NCI-H1417 (cell line): ENCODE measurements at places on chromosomes 7 and 10.

- DNase-seq: no peak
Observed at GRCh38 chr7:47556511-47557180, 25.3 kb downstream of the TNS3 start.

GRCh38 chr10:122019414-122019975 lies 30.5 kb downstream of the TACC2 start:
- peak; percentile 27 for DNase-seq

DNA sequence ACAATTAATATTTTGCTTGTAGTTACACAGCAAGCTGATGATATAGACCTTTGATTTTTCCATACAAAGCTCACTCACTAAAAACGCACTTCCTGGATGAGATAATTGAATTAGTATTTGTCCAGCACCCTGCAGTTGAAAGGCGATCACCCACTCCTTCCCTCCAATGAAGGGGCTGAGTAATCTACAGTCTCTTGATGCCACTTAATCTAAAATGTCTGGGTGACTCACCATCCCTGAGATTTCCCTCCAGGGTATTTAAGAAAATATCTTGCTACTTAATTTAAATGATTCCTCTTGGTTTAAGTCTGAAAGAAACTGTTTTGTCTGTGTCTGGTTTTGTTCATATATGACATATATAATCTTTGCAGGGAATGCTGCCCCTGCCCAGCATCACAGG lies 515.3 kb downstream of the GRID1 start:
- DNase-seq: peak; percentile 0

DNA sequence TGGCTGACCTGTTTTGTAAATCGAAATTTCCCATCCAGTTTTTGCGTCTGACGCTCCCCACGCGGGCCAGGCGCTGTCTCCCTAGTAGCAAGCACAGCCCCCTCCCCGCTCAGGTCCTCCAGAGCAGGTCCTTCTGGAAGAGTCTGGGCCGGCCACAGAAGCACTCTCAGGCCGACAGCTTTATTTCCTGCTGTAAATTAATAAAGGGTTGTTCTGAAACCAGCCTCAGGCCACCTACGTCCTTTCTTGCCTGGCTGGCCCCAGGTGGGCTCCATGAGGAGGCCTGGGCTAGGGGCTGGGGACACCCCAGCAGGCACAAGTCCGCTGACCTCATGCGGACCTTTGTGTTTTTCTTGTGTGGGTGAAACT lies 35.2 kb downstream of the CAMK2B start:
- DNase-seq: peak; percentile 17

DNA sequence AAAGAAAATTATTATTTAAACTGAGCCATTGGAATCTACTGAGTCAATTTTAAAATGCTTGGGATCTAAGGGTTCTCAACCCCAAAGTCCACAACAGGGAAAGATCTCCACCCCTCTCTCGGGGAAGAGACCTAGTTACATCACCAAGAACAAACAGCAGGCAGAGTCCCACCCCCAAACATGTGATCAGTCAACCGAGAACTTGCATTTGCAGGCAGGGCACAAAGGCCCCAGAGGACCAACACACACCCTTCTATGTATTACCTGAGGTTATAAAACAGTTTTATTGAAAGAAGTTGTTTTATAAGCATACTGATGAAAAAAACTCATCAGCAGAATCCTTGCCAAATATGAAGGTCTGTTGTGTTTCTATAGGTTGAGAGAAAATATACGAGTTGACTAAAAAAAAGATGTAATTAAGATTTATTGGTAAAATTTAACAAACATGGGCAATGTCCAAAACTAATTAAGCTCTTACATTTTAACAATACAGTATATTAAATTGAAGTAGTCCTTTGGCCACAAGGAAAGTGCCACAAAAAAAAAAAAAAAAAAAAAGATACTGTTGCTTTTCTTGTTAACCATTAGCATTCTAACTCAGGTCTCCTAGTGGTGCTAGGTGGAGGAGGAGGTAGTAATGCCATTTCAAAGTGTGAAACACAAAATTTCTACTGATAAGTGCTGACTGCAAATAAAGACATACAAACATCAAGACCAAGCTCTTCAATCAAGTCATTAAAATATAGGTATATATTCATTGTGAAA lies 975 bp upstream of the USP54 start:
- peak; percentile 43 for DNase-seq

DNA sequence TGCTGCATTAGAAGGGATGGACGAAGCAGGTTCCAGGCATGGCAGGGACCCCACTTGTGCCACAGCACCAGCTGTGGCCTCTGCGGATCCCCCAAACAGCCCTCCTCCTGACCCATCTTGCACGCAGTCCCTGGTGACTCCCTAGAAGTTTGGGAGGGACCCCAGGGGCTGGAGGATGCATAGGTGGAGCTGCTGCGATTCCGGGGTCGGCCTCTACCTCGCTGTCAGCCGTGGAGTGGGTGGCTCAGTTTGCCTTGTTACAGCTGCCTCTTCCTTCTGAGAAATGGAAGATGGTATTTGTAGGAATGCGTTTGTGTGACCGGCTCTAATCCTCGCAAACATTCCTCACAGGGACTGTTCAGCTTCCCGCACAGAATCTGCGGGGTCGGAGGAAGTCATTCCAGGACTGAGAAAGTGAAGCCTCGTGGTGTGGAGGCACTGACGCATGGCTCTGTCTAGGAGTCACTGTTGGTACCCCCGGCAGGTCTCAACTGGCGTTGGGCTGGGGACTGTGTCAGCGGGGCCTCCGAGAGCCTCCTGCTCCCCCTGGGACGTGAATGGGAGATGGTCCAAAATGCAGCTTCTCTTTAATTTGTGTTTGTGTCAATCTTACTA lies 17.5 kb downstream of the PWWP2B start:
- no peak for DNase-seq
